ENCODE measurements at places on chromosomes 7 and 10.

GRCh38 chr10:2111965-2112364, 374.6 kb upstream of the ADARB2 start:
- no peak for DNase-seq

DNA sequence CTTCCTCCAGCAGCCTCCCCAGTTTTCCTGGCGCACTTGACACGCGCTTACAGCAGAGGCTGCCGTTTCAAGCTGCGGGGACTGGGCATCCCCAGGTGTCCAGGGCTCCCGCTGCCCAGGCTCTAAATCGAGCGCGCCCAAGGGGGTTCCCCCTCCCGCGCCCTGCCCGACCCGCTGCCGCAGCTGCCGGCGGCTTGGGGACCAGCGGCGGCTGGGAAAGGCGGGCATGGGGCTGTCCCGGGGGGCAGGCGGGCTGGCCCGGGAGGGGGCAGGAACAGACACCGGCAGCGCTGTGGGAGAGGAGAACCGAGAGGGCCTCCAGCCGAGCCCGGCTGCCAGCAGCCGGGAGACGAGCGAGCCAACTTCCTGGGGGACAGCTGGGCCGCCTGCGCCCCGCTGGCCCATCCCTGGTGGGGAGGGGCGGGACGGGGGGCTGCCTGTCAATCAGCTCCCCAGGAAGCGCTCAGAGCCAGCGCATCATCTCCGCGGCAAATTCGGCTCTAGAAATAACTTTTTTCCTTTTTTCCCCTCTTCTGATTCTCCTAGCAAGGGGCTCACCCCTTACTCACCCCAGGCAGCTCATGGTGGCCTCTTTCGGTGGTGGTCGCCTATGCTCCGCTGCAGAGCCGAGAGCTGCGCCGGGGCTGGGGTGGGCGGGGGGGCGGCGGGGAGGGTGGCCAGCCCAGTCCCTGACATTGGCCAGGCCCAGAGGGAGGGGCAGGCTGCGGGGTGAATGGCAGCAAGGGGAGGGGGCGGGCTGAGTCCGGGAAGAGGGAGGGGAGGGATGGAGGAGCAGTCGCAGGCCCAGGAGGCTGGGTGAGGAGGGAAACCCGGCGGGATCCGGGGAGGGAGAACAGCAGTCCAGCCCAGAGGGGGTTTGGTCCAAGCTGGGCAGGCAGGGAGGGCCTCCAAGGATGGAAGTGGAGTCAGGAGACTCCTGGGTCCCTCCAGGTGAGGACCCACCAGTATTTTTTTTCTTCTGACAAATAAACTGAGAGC, 14.7 kb downstream of the GRID2IP start:
- DNase-seq, result no peak

DNA sequence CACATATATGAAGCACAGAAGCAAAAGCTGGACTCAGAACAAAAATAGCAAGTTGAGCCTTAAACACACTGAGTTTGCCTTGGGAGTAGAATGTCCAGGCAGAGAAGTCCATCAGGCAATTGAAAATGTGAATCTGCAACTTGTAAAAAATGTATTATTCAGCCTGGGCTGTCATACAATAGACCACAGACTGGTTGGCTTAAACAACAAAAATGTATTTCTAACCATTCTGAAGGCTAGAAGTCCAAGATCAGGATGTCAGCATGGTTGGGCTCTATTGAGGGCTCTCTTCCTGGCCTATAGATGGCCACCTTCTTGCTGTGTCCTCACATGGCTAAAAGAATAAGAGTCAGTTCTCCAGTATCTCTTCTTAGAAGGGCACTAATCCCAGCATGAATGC, 76.5 kb upstream of the CAPZA2 start:
- DNase-seq, result no peak

GRCh38 chr10:122864901-122865300, 14.5 kb downstream of the FAM24B start:
- DNase-seq, result no peak

GRCh38 chr7:20777377-20778062, 9.2 kb downstream of the SP8 start:
- no peak for DNase-seq

GRCh38 chr10:29826801-29827450, 192.2 kb upstream of the SVIL start:
- no peak for DNase-seq

- DNase-seq, result no peak
Observed at GRCh38 chr10:96230527-96230926, 40.8 kb downstream of the BLNK start.

GRCh38 chr7:137480401-137480800, 136.9 kb upstream of the PTN start:
- DNase-seq, result no peak

- no peak for DNase-seq
Observed at GRCh38 chr10:103781329-103782061, 73.9 kb downstream of the SH3PXD2A start.

DNA sequence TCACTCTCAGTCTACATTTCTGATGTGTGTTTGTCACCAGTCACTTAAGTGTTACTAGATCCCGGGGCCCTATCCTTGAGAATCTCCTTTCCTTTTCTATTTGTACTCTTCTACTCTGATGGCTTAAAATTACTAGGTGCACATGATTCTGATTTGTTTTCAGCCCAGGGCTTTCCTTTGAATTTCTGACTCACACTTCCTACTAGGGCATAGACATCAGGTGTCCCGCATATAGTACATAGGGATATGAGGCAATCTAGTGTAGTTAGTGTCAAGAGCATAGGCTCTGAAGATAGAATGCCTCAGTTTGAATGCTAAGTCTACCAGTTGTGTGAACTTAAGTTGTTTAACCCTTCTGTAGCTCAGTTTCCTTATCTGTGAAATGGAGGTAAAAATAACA, 49.4 kb upstream of the LRRN3 start:
- DNase-seq, result no peak

DNA sequence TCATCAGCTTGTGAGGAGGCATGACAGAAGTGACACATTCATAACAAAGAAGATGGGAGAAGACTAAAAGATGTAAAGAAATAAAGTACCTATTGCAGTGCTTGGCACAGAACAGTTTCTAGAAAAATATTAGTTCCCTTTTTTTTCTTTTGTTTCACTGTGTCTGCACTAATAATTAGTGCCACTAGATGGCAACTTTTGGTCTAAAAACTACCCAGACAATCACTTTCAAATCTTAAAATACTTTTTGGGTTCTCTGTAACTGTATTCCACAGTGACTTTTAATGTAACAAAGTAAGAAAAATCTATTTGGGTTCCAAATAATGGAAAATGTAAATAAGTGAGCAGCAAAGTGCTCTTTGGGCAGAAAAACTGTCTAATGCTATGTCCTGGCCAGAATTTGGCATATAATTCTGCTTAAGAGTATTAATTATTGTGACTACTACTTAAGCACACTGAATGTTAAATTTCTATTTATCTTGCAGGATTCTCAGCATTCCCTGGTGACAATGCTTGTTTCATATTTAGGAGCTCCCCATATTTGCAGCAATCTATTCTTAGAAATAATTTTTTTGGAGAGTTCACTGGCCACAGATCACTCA, 134.8 kb upstream of the KIF5B start:
- no peak for DNase-seq

- DNase-seq, result no peak
Observed at GRCh38 chr10:3525832-3526449, 259.1 kb downstream of the KLF6 start.

GRCh38 chr10:49149881-49150280, 16.1 kb upstream of the FAM170B start:
- DNase-seq, result no peak

GRCh38 chr10:34780818-34781380, 34.2 kb downstream of the PARD3 start:
- DNase-seq, result no peak

- DNase-seq, result no peak
Observed at GRCh38 chr10:92965314-92965713, 95.3 kb upstream of the CYP26C1 start.

GRCh38 chr7:150951521-150951920, 26.6 kb downstream of the KCNH2 start:
- no peak for DNase-seq

GRCh38 chr10:27819781-27820531, 74.3 kb upstream of the MKX start:
- DNase-seq, result no peak

- no peak for DNase-seq
Observed at GRCh38 chr7:30074422-30075030, 46.3 kb downstream of the PLEKHA8 start.

DNA sequence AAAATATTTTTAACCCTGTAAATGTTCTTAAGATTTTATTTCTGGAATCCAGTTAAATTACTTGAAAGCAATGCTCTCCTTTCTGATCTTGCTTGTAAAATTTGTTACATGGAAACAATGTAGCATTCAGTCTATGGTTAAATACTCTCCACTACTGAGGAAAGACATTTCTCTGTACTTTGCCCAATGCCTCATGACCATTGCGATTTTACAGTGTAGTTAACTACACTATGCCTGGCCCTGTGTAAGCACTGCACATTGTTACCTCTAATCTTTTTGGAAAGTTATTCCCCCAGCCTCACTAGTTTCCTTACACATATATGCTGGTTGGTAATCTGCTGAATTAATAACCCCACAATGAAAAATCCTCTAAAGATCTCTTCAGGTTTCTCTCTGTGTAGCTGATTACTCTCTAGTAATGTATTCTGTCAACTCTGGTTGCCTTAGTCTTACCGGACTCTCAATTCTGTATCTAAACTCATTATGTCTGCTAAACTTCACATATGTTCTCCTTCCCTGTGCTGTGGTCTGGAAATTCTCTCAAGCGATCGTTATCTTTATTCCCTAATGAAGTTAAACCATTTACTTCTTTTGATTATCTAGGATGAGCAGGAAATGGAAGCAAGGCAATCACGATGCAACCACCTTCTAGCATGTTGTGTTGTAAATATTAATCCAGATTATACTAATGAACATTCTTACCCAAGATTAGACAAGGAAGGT, 58.7 kb upstream of the TMEM106B start:
- no peak for DNase-seq

- DNase-seq, result peak; percentile 53
Observed at GRCh38 chr7:134669845-134670373, 23.3 kb downstream of the BPGM start.

DNA sequence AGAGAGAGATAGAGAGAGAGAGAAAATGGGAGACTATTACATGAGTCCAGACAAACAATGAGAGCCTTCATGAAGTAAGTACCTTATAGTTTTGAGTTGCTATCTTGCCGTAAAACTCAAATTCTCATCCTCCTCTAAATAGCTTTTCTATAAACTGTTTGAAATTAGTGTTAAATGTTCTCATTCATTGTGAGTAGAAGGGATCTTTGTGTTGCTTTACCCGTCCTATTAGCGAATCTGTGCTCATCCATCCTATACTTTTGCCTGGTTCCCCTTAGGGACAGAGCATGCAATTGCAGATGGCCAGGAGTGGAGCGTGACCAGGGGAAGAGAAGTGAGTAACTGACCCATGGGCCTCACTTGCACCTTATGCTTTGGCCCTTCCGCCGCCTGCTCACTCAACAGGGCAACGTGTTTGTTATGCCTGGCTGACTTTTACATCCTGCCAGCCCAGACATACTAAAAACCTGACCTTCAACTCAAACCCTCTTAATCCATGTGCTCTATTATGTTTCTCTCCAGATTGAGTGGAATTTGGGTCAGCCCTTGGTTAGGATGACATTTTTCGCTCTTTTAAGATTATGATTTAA, 244.2 kb upstream of the YAE1 start:
- no peak for DNase-seq

DNA sequence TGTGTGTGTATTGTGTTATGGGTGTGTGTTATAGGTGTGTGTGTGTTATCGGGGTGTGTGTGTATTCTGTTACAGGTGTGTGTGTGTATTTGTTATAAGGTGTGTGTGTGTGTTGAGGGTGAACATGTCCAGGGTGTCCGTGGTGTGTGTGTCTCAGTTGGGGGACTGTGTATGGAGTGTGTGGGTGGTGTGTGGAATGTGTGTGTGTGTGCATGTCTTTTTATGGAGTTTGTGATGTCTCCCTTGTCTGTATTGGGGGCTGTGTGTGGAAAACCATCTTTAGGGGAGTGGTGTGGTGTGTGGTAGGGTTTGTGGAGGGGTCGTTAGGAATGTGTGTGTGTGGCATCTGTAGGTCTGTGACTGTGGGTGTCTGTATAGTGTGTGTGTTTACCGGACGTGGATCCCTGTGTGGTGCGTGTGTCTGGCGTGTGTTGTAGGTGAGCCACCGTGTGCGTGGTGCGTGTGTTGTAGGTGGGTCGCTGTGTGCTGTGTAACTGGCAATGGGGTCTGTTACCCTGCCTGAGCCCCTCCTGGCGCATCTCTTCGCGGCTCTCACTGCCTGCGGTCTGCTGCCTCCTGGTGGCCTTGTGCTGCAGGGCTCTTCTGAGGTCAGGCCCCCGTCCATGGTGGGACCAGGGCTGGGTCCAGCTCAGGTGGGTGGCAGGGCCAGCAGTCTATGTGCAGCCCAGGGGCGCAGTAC, 61.7 kb downstream of the PALD1 start:
- no peak for DNase-seq

DNA sequence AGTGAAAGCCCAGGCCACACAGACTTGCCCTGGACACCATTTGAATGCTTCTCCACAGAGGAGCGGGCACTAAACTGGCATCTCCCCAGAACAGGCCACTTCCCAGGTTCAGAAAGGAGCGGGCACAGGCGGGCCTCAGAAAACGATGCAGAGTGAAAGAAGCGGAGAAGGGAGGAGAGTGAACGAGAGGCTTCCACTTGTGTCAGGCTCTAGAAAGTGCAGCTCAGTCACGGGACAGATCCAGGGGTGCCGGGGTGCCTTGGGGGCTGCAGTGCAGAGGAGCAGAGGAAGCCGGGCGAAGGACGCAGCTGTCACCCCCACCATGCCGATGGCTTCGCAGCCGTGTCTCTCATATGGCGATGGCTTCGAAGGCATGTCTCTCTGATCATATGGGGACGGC, 26.1 kb upstream of the PRKAR1B start:
- DNase-seq, result no peak

DNA sequence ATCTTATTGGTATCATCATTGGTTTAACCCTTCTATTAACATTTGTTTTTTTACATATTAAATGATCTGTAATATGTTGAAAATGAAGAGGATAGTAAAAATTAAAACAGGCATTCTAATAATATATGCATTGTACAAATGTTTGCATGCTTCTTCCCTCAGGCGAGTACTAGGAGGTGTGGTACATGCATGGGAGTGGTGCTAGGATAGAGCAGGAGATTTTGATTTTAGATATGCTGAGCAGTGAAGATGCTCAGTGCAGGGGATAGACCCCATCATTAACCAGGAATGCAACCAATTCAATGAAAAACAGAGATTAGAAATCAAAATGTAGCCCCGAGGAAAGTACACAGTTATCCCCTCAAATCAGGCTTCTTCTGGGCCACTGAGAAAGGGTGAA, 916.4 kb downstream of the LRMDA start:
- no peak for DNase-seq

DNA sequence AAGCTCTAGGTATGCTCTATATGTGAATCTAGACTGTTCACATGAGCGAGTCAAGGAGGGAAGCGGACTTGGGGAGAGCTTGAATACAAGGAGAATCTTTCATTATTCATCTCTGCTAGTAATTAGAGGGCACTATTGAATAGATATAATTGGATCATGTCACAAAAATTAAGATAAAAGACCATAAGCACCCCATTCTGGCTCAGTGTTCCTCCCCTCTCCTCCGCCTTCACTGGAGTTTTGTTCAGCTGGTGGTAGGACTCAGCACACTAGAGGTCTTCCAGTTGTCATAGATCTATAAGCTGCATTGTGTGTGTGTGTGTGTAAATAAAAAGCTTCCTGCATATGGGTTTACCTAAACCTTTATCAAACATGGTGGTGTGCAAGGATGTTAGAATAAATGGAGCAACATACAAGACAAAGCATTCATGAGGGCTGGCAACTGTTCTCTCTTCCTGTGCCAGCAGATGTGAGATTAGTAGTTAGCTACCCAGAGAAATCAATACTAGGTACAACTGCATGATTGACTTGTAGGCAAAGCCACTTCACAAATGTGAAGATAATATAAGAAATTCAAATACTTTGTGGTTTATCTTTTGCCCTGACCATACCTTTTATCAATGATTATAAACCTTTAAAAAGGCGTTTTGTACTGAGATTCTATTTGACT, 142.6 kb downstream of the CREB5 start:
- no peak for DNase-seq
